ENCODE measurements at places on chromosomes 12 and 14.
A peak's percentile ranks its signal among the peaks of the same experiment; 100 is the strongest.

GRCh38 chr12:91059211-91059610 lies 1.4 kb upstream of the KERA start:
- DNase-seq, result no peak

- no peak for DNase-seq
Measured at GRCh38 chr12:14612898-14613445, 45.3 kb upstream of the PLBD1 start.

DNA sequence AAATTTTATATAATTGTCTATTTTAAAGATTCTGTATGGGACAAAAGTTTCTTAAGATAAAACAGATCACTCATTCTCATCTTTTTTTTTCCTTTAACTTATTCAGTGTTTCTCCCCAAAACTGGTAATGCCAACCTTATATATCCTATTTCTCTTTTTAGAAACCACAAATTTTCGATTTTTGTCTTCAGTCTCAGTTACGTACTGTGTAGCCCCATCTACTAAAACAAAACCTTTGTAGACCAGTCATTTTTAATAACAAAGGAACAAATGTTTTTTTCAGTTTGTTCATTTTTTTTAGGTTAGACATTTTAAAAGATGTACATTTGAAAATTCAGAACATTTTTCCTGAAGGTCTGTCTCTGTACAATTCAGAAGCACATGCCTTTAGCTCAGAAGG lies 18.2 kb downstream of the PNMA1 start:
- DNase-seq, result no peak

GRCh38 chr14:41873686-41874317 lies 267.1 kb downstream of the LRFN5 start:
- peak; percentile 60 for DNase-seq

GRCh38 chr12:58424735-58425392 lies 483.5 kb downstream of the ATP23 start:
- DNase-seq, result no peak

GRCh38 chr14:58098507-58098906 lies 53.5 kb downstream of the ARMH4 start:
- no peak for DNase-seq

DNA sequence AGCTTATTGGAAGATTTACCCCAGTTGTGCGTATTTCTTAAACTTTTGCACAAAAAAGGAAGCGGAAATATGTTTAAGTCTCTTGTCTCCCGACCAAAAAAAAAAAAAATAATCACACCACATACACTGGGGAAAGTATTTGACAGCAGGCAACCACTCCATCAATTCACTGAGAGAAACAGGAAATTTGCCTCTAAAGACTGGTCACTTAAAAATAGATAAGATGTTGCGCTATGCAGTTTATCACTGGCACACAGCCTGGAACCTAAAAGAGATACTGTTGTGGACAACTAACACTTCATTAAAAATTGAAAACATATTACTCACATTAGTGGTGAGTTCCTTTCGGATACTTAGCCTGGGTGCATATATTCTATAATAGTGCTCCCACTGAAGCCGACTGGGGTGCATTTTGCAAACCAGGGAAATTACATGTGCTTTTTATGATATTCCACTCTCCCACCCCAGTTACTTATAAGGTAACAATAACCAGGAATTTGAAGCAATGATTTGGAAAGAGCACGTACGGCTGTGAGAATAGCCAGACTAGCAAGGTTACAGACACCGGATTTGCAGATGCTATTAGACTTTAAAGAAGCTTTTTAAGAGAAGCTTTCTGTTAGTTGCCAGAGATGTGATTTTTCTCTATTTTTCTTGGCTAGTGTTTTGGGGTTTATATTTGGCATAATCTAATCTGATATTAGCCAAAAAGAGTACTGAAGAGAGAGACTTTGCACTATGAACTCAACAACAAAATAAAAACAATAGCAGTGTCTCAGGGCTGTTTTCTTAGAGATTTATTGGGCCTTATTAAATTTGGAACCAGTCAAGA lies 311.5 kb downstream of the NOVA1 start:
- peak; percentile 13 for DNase-seq

DNA sequence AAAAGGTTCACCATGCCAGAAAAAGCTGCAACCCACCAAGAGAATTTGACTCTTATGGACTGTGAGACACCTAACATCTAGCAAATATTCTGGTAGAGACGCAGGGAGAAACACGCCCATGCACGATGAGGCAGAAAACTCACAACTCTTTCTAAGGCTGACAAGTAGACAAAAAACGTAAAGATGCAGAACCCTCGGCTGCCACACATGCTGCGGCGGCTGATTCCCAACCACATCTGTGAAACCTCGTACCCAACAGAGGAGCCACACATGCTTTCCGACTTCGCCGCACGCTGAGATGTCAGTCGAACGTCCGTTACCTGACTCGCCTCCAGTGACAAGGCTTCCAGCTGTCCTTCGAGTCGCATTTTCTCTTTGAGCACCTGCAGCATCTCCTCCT lies 21.8 kb downstream of the GOLGA3 start:
- DNase-seq, result no peak

DNA sequence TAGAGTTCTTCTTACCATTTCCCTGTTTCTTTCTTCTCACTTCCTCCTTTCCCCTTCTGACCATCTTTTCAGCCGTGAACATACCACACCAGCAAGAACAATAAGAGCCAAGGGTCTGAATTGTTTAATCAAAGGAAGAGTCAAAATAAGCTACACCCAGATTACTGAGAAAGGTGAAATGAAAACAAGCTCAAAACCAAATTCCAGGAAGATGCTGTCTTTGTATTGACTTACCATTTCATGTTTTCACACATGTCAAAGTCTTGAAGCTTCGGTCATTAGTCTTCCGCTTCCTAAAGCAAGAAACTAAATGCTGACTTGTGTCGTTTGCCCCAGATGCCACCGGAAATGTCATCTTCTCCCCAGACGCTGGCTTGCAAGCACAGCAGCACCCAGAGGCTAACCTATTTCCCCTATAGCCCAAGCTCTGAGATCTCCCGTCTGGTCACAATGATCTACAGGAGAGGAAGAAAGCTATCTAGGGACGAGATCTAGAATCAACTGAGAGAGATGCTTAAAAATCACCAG lies 136.5 kb upstream of the AMIGO2 start:
- no peak for DNase-seq

- no peak for DNase-seq
Measured at GRCh38 chr14:102805371-102805891, 28.2 kb downstream of the TRAF3 start.

GRCh38 chr14:94738751-94739150 lies 31.2 kb downstream of the GSC start:
- DNase-seq, result no peak

- DNase-seq, result no peak
Measured at GRCh38 chr12:21155522-21156351, 24.7 kb downstream of the SLCO1B1 start.

GRCh38 chr12:130764475-130765185 lies 48.5 kb upstream of the RIMBP2 start:
- DNase-seq, result peak; percentile 51

- DNase-seq, result no peak
Measured at GRCh38 chr14:33782923-33783322, 168.0 kb downstream of the EGLN3 start.

- no peak for DNase-seq
Measured at GRCh38 chr12:6612247-6612646, 5.1 kb upstream of the CHD4 start.

GRCh38 chr14:77885367-77885766 lies 85.5 kb downstream of the ADCK1 start:
- DNase-seq, result no peak

- DNase-seq, result no peak
Measured at GRCh38 chr14:103627073-103628025, 1.7 kb upstream of the KLC1 start.

DNA sequence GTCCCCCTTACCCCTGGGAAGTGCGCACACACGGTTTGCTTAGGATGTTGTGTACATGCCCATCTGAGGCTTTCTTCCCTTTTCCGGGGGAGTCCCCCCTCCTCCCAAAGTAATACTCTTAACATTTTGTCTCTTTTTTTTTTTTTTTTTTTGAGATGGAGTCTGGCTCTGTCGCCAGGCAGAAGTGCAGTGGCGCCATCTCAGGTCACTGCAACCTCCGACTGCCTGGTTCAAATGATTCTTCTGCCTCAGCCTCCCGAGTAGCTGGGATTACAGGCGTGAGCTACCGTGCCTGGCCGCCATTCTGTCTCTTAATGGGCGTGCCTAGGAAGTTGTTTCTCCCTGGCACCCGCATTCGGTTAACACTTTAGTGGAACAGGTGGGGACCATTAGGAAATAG lies 4.5 kb upstream of the GMFB start:
- no peak for DNase-seq

- DNase-seq, result peak; percentile 34
Measured at GRCh38 chr12:51847643-51848325, 734 bp downstream of the FIGNL2 start.

DNA sequence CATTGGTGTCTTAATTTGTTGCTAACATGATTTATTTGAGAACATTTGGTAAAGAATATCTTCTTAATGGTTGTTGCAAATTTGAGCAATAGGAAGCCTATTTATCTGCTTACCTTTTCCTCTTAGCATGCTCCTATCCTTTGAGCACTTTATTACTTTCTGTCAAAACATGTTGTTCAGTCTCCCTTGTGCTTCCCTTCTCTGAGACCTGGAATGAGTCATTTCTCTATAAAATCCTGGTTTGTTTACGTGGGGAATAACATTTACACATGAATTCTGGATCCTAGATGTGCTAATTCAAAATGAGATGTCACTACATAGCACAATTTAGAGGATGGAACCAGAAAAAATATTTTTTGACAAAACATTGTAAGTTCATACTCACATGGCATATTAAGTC lies 844.0 kb upstream of the LRFN5 start:
- no peak for DNase-seq

DNA sequence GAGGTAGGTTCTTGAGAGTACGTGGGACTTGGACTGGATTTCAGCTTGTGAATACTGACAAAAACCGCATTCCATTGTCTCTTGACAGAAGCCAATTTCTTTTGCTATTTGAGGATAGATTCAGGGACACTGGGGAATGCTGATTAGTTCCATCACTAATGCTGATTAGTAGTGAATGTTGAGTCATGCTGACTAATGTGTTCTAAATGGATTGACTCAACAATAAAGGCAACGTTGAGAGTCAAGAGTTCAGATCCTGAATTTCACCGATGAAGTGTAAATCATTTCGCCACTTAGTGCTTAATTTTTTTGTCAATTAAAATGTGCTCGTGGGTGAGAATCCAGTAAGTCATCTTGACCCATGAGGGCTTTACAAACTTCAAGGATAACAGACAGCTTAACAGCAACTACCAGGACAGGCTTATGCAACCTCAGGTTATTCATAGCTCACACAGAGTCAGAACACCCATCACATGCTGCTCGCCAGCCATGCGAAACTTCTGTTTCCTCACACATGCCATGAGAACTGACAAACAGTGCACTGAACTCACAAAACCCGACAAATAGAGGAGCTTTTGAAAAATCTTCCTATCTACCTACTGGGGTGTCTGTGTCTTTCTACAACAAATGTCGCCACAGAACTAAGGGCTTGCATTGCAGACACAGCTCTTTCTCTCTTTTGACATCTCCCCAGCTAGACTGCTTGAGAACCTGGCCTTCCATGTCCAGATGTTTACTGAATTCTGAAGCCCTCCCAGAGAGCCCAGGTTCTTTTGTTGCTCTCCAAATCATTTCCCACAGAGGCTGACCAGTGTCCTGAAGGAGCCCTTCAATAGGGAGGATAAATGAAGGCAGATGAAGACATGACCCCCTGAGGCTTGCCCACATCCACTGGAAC lies 316.4 kb downstream of the ZFP36L1 start:
- peak; percentile 96 for DNase-seq

GRCh38 chr14:71654810-71655209 lies 277.4 kb upstream of the RGS6 start:
- DNase-seq, result no peak

DNA sequence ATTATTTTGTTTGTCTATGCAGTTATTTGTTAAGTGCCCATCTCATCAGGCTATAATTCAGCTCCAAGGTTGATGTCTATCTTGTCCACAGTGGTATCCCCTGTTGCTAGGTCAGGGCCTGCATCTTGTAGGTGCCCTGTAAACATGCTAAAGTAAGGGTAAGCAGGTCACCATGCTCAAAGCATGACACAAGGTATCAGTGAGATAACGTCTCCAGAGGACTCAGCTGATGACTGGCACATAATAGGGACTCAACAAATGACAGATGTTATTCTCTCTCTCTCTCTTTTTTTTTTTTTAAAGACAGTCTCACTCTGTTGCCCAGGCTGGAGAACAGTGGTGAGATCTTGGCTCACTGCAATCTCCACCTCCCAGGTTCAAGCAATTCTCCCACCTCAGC lies 2.3 kb downstream of the SDSL start:
- DNase-seq, result no peak

- DNase-seq, result no peak
Measured at GRCh38 chr12:59763835-59764234, 168.0 kb downstream of the SLC16A7 start.

- no peak for DNase-seq
Measured at GRCh38 chr12:88245905-88246304, 103.8 kb downstream of the TMTC3 start.

- DNase-seq, result peak; percentile 89
Measured at GRCh38 chr14:62301911-62302310, 539.7 kb downstream of the SNAPC1 start.

DNA sequence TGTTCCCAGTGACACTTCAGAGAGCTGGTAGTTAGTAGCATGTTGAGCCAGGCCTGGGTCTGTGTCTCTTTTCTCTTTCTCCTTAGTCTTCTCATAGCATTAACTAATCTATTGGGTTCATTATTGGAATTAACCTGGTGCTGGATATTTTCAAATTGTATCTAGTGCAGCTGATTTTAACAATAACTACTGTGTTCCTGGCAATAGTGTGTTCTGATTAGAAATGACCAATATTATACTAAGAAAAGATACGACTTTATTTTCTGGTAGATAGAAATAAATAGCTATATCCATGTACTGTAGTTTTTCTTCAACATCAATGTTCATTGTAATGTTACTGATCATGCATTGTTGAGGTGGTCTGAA lies 3.0 kb downstream of the FOS start:
- no peak for DNase-seq

GRCh38 chr12:103415681-103416080 lies 80.1 kb downstream of the C12orf42 start:
- DNase-seq, result no peak

DNA sequence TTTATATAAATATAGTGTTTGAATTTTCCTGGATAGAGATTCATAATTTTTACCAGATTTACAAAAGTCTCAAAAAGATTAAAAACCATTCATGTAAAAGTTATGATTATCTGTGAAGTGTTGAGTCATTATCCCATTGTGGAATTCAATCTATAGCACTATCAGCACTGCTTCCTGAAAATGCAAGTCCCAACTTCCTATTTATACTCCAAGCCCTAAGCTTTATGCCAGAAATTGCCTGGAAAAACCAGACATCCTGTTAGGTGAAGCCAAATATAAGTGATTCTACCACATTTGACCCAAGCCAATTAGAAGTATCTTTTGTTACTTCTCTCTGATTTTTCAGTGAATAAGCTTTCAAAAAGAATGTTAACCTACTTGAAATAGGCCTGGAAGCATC lies 129.1 kb downstream of the GPR135 start:
- DNase-seq, result no peak
